Stimulated activated CD4-positive, alpha-beta T cell treated with anti-CD3 and anti-CD28 coated beads, Interleukin-2, amount 100 ng/mL, for 24 hours (primary cell): ENCODE measurements at places on chromosomes 16 and 17.
A peak's percentile ranks its signal among the peaks of the same experiment; 100 is the strongest.

- DNase-seq = no peak
These were observed 31.8 kb upstream of the IRF8 start for GRCh38 chr16:85867189-85867588.

DNA sequence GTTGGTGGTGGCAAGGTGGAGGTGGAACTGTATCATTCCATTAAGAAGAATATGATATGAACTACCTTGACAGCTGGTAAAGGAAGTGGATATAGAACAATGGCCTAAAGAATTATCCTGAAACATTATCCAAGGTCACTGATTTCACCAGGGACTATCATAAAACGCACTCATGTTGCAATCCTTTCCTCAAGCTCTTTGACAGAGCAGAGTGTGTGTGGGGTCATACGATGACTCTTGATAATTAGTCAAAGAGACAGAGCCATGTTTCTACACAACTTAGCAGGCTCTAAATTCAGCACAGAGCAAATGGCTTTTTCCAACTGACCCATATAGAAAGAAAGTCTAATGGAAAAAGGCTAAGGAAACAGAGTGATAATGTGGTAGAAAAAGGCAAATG is 126.4 kb upstream of the ANKFN1 start:
- DNase-seq = no peak

GRCh38 chr17:79429864-79430494 is 180.9 kb downstream of the RBFOX3 start:
- no peak for DNase-seq

DNA sequence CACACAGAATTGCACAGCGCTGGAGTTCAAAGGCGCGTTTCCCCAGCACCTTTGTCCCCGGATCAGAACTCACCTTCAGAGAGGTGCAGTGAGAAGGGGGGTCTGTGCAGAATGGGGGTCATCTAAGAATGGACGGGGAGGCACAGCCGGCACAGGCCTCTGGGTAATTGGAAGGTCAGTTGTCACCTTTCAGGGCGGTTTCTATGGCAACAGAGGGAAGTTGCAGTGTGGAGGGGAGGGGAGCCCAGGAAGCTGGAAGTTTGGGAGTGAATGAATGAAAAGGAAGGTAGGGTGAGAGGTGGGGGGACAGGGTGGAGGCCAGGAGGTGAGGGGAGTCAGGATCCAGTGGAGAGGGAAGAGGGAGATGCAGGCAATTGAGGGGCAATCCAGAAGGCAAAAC is 12.4 kb upstream of the KCNG4 start:
- DNase-seq = no peak

- peak; percentile 40 for DNase-seq
These were observed at the start of gene FZD2 for GRCh38 chr17:44556832-44557606. TSS of gene FZD2 (plus strand) at chr17:44557484. CDS start at chr17:44557689, 205 bp downstream.

GRCh38 chr16:72371307-72372086 is 199.5 kb upstream of the PMFBP1 start:
- peak; percentile 1 for DNase-seq

DNA sequence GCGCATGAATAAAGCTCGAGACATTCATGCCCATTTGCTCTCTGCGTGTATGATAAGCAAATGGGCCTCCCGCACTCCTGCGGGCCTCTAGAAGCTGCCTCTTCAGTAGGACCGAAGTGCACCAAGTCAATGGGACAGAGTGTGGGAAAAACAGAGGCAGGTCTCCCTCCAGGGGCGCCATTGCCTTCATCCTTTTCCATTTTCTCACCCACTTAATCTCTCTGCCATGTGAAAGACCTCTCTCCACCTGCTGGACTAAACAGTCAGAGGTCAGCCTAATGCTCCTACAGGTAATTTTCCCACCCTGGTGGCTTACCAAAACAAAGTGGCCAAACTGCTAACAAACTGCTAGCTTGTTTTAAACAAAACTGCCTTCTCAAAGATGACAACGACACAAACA is 210.9 kb downstream of the ZFHX3 start:
- no peak for DNase-seq

DNA sequence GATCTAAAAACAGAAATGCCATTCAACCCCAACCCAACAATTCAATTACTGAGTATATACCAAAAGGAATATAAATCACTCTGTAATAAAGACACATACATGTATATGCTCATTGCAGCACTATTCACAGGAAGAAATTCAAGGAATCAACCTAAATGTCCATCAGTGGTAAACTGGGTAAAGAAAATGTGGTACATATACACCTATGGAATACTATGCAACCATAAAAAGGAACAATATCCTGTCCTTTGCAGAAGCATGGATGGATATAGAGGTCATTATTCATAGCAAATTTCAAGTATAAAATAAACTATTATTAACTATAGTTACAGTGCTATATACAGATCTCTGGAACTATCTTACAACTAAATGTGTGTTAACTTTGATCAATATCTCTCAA is 599.3 kb downstream of the CDH11 start:
- no peak for DNase-seq

DNA sequence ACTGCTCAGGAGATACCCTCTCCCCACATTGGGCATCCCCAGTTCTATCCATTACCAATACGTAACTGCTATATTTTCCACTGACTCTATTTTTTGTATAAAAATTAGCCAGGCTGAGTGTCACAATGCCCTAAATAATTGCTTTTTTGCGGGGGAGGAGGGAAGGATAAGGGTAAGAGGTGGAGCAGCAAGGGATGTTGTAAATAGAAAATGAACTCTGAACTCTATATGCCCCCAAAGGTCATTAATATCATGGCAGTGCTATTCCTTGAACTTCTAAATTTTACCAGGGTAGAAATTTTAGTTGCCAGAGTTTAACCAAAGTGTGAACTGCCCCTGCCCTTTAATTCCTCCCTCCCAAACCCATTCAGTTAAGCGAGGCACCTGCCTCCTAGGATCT is 118.7 kb downstream of the SKAP1 start:
- DNase-seq = no peak

- peak; percentile 77 for DNase-seq
These were observed 11.5 kb downstream of the CCL16 start for GRCh38 chr17:35969558-35970380.

- DNase-seq = no peak
These were observed 118.3 kb downstream of the ANKRD11 start for GRCh38 chr16:89371968-89372634.

DNA sequence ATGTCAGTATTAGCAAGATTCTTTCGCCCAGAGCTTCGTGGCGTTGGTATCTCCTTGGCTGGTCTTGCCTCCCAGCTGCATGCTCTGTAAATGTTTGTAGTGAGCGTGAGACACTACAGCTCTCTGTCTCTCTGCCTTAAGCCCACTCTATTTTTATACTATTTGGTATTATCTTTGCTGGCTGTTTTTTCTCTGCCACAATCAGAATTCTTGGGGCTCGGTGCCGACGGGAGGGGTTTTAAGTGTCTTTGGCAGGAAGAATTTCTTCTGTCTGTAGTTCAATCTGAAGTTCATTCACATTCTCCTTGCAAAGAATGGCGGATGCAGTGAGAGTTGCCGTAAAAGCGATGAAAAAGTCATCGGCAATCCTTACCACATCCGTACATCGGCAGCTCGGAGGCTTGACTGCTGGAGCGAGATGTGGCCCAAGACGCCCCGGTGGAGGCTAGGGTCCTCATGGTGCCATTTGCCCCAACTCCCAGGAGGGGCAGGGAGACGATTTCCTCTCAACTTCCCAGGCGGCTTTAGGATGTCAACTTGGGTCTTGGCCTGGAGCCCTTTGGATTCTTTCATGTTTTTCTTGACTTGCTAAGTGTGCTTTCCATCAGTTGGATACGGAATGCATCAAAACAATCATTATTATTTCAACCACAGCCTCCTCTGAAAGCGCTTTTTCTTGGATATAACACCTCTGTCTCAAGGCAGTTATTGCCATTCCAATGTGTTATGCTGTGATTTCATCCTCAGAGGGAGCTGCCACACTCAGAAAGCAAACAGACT is 132.3 kb upstream of the SDK2 start:
- no peak for DNase-seq

DNA sequence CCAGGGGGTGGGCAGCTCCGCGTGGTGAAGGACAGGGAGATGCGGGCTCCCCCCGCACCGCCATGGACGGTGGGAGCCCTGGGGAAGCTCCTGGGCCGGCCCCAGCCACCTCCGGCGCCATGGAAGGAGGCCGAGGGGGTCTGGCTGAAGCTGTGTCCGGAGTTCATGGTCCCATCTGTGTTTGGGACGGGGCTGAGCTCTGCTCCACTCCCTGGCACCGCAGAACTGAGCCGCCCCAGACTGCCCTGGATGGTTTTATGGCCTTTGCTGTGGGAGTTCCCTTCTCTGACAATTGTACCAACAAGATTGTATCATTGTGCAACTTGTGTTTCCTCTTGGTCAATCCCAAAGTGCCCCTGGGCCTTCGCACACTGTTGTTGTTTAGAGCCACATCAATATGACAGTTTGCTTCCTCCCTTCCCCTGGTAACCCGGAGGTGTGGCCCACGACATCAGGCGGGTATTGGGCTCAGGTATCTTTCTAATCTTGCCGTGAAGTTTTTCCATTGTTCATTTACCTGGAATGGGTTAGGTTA is 942 bp downstream of the KRT23 start:
- DNase-seq = no peak

DNA sequence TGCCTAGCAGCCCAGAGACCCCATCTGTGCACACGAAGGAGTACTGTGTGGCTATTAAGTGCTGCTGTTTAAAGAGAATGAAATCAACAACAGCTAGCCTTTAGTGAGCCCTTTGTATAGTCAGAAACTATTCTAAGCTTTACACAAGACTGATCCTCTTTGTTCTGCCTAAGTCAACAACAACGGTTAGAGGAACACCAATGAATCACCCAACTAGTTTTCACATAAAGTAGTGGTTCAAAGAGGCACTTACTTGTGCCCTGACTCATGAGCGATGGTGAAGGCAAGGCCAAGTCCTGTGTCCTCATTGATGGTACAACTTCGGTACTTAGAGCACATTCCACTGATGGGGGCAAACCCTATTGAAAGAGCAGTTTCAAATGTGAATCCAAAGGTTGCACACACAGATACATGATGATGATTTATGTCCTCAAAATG is 75.8 kb downstream of the ADAMTS18 start:
- no peak for DNase-seq

DNA sequence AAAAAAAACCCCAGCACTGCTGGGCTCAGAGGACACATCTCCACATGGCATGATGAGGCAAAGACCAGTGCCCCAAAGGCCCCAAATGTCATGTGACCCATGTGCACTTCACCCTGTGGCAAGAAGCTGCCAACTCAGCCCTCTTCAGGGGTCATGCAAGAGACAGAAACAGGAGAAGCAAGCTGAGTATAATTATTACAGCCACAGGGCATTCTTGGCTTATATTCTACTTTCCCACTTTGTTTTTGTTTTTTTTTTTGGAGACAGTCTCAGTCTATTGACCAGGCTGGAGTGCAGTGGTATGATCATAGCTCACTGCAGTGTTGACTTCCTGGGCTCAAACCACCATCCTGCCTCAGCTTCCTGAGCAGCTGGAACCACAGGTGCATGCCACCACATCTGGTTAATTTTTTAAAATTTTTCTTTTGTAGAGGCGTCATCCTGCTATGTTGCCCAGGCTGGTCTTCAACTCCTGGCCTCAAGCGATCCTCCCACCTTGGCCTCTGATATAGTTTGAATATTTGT is 32.7 kb upstream of the LITAF start:
- no peak for DNase-seq

GRCh38 chr16:48353565-48354163 is 31.5 kb downstream of the SIAH1 start:
- DNase-seq = peak; percentile 55

- DNase-seq = no peak
These were observed 16.1 kb downstream of the TLE7 start for GRCh38 chr16:71425746-71426068.

GRCh38 chr16:84411768-84412167 is 43.4 kb downstream of the ATP2C2 start:
- no peak for DNase-seq

GRCh38 chr17:6923385-6923784 is 72.5 kb upstream of the ALOX12 start:
- DNase-seq = no peak

- DNase-seq = no peak
These were observed 63.5 kb downstream of the PCTP start for GRCh38 chr17:55814377-55814776.

- no peak for DNase-seq
These were observed 24.1 kb downstream of the ANKFN1 start for GRCh38 chr17:56177361-56177760.

- DNase-seq = no peak
These were observed 23.0 kb downstream of the PPM1D start for GRCh38 chr17:60622961-60623360.

- DNase-seq = no peak
These were observed 16.6 kb downstream of the RMI2 start for GRCh38 chr16:11361701-11362451.

- no peak for DNase-seq
These were observed 102.1 kb downstream of the SNX29 start for GRCh38 chr16:12078405-12079280.

GRCh38 chr16:14086477-14086876 is 15.4 kb downstream of the MRTFB start:
- no peak for DNase-seq

DNA sequence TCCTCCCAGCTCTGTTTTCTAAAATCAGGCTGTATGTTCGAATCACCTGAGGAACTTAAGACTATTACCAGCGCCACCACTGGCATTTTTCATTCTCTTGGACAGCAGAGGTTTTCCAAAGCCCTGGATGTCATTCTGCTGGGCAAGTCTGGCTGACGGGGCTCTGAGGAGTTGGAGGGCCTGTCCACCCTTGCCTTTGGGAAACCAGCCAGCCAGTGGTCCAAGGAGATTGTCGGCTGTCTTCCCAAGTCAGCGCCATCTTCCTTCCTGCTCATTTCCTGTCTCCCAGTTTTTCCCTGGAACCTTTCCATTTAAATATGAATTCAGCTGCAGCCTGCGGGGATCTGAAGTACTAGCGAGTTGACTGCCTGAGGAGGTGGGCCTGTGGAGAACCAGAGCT is 258.3 kb downstream of the PRKCA start:
- no peak for DNase-seq

GRCh38 chr17:56451629-56452028 is 141.9 kb upstream of the NOG start:
- DNase-seq = no peak

GRCh38 chr17:38851434-38851833 is 2.1 kb downstream of the RPL23 start:
- no peak for DNase-seq

DNA sequence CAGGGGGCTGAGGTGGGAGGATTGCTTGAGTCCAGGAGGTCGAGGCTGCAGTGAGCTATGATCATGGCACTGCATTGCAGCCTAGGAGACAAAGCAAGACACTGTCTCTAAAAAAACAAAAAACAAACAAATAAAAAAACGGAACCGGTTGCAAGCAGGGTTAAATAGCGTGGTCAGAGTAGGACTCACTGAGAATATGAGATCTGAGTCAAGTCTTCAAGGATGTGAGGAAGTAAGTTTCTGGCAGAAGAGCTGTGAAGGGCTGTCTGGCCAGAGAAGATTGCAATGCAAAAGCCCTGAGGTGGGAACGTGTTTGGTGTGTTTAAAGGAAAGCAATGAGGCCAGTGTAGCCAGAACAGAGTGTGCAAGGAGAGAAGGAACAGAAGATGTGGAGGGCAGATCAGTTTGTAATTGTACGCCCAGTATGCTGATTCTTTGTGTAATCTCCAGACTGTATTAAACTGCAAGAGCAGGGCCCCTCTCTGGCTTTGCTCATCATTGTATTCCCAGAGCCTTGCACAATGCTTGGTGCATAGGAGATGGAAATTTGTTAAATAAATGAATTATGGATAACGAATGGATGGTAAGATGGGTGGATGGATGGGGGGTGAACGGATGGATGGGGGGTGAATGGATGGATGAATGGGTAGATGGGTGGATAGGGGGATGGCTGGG is 6.3 kb downstream of the G6PC1 start:
- DNase-seq = no peak
